Fibroblast of skin of right quadriceps (primary cell): ENCODE measurements at places on chromosomes 5 and 9.

DNA sequence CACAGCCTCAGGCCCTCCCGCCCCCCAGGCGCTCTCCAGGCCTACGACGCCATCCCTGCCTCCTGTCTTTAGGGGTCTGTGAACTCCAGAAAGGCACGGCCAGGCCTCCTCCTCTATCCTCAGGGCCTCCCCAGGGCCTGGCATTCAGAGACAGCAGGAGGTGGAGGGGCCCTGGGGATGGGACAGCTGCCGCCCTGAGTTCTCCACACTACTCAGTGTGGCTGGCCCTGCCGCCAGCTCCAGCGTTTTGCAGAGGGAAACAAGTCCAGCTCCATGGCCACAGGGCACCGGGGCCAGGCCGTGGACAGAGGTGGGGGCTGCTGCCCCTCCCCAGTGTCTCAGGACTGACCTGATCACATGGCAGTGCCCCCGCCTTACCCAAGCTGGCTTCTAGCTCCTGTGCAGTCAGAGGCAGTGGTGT, 16.4 kb downstream of the SH3GLB2 start:
- DNase-seq = no peak

- DNase-seq = no peak
These were observed 118.6 kb upstream of the IRX4 start for GRCh38 chr5:2001300-2001699.

DNA sequence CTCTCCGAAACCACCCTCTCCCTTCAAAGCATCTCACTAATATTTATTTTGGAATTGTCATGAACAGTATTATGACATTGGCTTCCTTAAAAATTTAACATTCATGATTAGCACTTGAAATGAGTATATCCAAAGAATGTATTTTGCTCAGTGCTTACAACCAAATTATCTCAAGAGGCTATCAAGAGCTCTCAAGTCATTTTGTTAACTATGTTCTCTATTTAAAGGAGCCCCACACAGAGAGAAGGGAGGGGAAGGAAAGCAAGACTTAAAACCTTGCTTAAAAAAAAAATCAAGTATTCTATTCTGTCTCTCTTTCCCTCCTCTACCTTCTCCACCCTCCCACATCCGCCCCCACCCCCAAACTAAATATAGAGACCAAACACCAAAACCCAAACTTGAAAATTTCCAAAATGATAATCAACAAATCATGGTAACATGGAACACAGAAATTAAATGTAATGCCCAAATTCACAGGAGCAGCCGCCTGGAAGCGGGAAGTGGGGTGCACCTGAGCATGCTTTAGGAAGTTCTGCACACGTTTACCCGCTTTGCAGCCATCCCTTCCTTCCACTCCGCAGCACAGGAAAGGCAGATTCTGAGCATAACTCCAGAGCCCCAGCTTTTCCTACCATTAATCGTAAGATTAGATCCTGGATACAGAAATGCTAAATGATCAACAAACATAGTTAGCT, 66.9 kb downstream of the EBF1 start:
- no peak for DNase-seq

- peak; percentile 83 for DNase-seq
These were observed 348.0 kb upstream of the RFX3 start for GRCh38 chr9:3873818-3874217.

- DNase-seq = no peak
These were observed 742 bp upstream of the LECT2 start for GRCh38 chr5:135955525-135955924.

DNA sequence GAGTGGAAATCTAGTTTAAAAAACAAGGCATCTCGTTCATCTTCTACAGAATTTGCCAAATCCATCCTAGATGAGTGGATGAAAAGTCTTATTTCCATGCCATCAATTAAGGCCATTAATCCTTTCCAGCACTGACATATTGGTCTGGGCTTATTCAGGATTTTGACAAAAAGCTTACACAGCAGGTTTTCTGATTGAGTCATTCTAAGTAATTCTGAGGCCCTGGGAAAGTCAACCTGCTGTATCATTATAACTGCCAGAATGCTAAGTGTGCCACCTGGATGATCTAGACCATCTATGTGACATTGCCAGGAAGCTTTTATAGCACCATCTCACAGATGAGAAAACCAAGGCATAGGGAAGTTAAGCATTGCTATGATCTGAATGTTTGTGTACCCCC, 132.1 kb upstream of the MAP3K1 start:
- no peak for DNase-seq

DNA sequence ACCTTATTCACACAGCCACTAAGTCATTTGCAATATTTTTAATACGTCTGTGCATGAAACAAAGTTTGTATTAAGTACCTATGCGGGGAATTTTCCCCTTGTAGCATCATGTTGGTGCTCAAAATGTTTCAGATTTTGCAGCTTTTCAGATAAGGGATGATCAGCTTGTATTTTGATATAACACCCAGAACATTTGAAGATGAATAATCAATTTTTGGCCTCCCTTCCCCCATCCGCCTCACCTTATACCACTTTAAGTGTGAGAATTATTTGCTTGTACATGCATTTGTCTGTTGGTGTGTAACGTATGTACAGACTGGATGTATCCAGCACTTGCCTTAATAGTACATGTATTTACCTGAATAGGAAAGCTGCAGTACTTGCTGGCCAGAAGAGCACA, 1.7 kb downstream of the JAK2 start:
- no peak for DNase-seq

DNA sequence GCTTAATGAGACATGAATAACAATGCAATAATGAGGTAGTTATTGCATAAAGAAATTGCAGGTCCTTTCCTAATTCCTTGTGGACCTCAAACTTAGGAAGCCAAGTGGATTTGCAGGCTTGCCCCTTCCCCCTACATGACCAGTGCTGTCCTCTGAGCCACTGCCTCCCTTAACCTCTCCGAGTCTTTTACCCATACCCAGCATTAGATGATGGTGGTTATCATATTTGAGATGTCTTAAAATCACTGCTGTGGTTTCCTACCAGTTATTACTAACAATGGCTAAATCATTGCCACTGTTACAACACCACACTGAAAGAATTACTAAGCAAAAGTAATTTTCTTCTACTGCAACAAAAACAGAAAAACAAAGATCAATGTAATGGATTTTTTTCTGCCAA, 170.8 kb downstream of the EDIL3 start:
- DNase-seq = no peak

DNA sequence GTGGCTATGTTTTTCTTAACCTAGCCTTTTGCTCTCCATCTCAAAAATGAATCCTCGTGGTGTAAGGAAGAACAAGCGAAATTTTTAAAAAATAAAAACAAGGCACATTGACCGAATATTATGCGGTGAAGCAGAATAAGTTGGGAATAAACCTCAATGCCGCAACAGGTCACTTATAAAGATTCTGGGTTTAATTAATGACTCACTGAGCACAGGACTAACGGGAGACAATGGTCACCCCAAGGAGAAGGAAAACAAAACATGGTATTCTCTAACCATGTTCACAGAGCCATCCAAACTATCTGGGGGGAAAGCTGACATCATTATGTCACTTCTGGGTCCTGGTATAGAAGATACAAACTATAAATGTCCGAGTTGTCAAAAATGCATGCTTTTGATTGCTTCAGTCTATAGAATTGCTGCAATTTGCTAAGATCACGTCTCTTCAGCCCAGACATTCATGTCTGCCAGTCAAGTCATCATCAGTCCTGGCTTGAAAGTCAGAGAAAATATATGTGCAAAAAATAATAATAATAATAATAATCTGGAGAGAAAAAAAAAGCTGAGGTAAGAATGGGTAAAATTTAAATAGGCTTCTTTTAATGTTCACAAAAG, 280.6 kb downstream of the NR2F1-AS1 start:
- no peak for DNase-seq

- DNase-seq = peak; percentile 73
These were observed 21.3 kb upstream of the GBGT1 start for GRCh38 chr9:133184971-133185370.

GRCh38 chr5:177309351-177310191, 2.1 kb downstream of the MXD3 start:
- DNase-seq = peak; percentile 52

GRCh38 chr9:30575218-30575617, 1809.2 kb upstream of the ACO1 start:
- no peak for DNase-seq

- no peak for DNase-seq
These were observed 238.0 kb upstream of the PTGER4 start for GRCh38 chr5:40441733-40442132.

- peak; percentile 43 for DNase-seq
These were observed 185.2 kb upstream of the RGMB start for GRCh38 chr5:98588215-98588614.

DNA sequence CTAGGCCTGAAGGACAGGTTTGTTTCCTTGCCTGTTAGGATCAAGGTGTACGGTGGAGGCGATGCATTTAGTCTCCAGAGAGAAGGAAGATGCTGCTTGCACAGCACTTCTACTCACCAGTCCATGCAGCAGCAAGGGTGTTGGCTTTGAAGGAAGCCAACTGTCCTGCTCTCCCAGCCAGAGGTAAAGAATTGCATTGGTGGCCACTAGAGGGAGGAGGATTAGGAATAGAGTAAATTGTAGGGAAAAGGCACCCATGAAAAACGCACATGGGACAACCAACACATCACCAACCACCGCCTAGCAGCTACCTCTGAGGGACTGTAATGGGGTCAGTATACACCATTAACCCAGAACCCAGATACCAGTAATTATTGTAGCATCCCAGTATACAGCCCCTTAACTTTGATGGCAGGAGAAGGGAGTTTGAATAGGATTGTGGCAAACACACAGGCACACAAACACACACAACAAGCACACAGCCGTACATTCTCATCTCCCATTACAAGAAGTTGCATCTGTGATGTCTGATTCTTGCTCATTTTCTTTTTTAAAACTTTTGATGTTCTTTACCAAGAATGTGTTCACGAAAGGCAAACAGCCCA, 267.7 kb downstream of the ADAMTS6 start:
- DNase-seq = no peak

GRCh38 chr9:87181670-87182069, 234.4 kb upstream of the GAS1 start:
- DNase-seq = no peak

- DNase-seq = no peak
These were observed at the start of gene ATP10B for GRCh38 chr5:160852049-160852448. Gene ATP10B, minus strand, starts transcription at chr5:160852211. Its CDS starts 164,137 bp downstream, at chr5:160688074.

GRCh38 chr9:117014061-117014460, 327.0 kb downstream of the TRIM32 start:
- DNase-seq = no peak

DNA sequence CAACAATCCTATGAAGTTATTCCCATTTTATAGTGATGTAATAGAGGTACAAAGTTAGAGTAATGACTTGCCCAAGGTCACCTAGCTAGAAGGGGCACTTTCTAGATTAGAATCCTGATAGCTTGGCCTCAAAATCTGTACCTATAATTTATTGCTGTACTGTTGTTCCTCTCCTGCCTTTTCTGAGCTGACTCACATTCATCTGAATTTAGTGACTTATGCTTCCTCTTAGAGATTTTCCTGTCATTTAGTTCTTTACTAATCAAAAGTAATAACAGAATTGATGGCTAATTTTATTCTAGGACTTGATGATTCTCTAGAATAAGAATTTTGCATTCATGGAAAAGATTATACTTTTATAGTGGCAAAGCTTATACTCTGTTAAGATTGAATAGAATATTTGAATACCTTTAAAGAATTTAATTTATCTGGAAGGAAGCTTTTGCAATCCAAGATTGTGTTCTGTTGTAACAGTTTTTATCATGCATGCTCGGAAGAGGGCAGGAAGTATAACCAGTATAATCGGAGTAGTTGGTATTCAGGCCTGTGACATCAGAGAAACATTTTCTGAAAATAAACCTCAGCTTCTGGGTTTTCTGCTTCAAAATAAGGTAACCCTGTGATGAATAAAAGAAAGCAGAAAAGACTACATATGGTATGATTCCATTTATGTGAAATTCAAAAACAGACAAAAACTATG, 21.3 kb downstream of the CYSTM1 start:
- DNase-seq = no peak

DNA sequence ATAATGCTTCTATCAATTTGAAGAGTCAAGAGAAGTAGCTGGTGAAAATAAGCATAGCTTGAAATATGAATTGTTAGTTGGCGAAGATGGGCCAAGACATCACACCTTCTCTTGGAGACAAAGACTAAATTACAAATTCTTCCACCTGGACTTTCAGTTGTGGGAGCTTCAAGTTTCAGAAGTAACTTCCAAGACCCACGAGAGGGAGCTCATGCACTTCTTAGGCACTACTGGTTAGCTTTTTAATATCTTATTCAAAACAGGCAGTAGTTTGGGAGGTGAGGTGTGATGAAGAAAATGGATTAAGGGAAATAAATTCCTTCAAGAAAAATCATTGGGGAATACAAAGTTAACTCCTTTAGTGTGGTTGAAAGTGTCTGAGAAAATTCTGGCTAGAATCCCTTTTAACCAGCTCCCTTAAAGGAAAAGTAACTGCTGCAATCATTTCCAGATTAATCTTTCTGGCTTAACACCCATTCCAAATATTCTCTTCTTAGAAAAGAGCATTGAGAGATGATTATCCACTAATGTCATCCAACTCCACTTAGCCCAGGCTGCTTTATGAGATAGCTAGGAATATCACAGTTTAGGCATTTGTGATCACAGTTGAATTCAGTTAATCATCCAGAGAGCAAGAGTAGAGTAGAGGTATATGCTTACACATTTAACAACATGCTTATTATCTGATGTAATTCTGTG, 139.5 kb upstream of the DMRTA1 start:
- peak; percentile 41 for DNase-seq

GRCh38 chr9:131666774-131667173, 73.1 kb downstream of the RAPGEF1 start:
- DNase-seq = no peak

DNA sequence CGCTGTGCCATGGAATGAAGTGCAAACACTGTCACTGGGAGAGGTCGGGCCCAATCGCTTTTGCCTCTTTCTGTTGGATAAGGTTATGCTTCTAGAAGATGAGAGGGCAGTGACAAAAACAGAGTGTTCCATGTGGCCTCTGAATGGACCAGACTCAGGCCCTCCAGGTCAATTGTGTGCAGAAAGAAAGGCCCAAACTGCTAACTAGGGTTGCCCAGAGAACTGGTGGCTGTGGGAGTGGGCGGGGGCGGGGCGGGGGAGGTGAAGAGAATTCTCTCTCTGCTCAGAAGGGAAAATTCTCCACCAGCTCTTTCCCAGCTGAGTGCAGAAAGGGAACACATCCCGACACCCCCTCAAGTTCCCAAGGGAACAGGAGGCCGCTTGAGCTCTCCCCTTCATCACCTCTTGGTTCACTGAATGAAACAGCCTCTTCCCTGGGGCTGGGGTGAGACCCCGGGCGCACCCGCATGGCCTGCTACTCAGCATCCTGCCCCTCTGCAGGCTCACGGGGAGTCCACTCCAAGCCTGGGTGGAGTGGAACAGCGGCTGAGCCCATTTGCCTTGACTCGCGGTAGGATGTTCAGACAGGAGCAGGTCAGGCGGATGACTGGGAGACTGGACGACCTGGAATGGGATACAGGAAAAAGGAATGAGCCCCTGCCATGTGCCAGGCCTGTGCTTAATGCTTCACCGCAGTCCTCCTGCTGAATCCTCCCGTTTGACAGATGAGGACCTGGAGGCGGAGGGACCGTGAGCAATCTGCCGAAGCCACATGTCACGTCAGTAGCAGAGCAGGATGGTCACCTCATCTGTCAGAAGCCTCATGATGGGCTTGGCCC, 93.8 kb upstream of the FANCC start:
- DNase-seq = no peak

- no peak for DNase-seq
These were observed 88.9 kb downstream of the S1PR3 start for GRCh38 chr9:89080193-89080592.
